ENCODE measurements at places on chromosomes 5 and 9.
A peak's percentile ranks its signal among the peaks of the same experiment; 100 is the strongest.

DNA sequence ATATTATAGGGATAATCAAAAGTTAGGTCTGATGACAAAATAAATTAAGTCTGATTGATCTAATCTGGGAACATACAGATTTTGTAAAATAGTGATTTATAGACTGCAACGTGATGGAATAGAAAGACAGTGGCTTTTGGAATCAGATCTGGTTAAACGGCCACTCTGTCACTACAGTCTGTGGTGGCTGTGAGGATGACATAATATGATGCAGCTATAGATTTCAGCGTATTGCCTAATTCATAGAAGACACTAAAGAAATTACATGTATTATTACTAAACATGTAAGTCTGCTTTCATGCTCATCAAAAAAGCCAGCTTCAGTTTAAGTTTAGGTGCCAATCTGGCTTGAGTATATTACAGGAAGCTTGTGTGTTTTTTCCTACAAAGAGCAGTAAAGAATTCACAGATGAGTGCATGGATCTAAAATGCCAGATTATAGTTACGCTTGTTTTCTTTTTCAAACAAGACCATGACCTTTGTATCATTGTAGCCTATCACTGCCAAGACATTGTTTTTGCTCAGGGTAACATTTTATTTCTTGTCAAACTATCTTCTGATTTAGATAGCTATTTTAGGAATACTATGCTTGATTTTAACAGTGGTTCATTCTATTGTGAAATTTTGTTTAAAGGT, 25.7 kb downstream of the CPEB4 start:
- H3K27ac ChIP-seq: no peak overlapping the region
- no peak overlapping the region for H3K4me3 ChIP-seq

- DNase-seq: no peak
- no peak overlapping the region for H3K27ac ChIP-seq
- H3K4me1 ChIP-seq: peaks cover 46% of the 10 kb centered on the region
- H3K4me3 ChIP-seq: peak overlapping the region; percentile 77
Measured at GRCh38 chr5:10563110-10563944, 543 bp upstream of the ANKRD33B start.

- DNase-seq: no peak
- no peaks in the 10 kb centered on the region for H3K4me1 ChIP-seq
- H3K27ac ChIP-seq: no peak overlapping the region
- H3K36me3 ChIP-seq: no peaks in the 10 kb centered on the region
- H3K27me3 ChIP-seq: no peaks in the 10 kb centered on the region
Measured at GRCh38 chr9:26974927-26975326, 18.7 kb downstream of the IFT74 start.

GRCh38 chr5:62347928-62348327, 41.9 kb downstream of the KIF2A start:
- DNase-seq: no peak
- no peaks in the 10 kb centered on the region for H3K36me3 ChIP-seq
- H3K4me3 ChIP-seq: no peak overlapping the region

DNA sequence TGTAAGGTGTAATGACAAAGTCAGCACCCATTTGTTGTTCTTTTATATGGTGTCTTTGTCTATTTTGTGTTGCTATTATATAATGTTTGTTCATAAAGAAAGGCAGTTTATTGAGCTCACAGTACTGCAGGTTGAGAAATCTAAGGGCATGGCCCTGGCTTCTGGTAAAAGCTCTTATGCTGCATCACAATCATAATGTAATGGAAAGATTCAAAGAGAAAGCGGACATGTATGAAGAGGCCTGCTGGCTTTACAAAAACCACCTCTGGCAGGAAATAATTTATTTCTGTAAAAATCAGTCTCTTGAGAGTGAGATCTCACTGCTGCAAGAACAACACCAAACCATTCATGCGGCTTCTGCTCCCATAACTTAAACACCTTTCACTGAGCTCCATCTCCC, 746.7 kb upstream of the FAM174A start:
- no peaks in the 10 kb centered on the region for H3K36me3 ChIP-seq
- no peak for DNase-seq
- no peak overlapping the region for H3K27ac ChIP-seq
- H3K27me3 ChIP-seq: no peaks in the 10 kb centered on the region

DNA sequence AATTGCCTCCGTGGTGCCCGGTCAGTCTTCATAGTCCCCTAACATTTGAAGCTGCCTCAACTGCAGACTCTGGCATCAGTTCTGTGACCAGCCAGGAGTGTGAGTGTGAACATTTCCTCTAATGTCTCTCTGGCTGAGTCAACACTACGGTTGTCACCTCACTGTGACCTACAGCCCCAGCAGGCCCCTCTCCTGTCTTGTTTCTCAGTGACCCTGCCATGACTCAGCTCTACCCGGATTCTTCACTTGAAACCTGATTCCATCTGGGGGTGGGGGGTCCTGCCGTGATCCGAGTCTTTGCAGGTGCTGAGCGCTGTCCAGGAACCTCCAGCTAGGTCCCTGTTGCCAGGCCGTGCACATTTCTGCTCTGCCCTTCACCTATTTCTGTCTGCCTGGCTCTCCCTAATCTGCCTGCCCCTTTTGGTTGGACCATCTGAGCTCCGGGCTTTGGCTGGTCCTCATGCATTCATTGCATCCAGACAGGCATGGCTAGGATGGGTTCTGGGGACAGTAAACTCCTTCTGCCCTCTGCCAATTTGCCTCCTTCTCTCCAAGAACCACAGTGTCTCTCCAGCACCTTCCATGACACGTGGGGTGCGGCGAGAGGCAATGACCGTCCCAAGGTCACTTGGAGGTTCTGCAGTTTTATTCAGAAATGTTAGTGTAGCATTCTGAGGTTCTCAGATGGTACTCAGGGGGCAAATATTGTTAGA, 24.2 kb downstream of the STC2 start:
- no peaks in the 10 kb centered on the region for H3K36me3 ChIP-seq
- no peaks in the 10 kb centered on the region for H3K27me3 ChIP-seq
- peaks cover 46% of the 10 kb centered on the region for H3K4me1 ChIP-seq
- no peak overlapping the region for H3K4me3 ChIP-seq

GRCh38 chr9:114359801-114360200, 28.0 kb downstream of the AKNA start:
- H3K36me3 ChIP-seq: no peaks in the 10 kb centered on the region
- H3K4me1 ChIP-seq: peaks cover 4% of the 10 kb centered on the region
- DNase-seq: no peak
- H3K27ac ChIP-seq: no peak overlapping the region
- no peaks in the 10 kb centered on the region for H3K27me3 ChIP-seq

GRCh38 chr9:134290603-134291451, 35.4 kb upstream of the RXRA start:
- no peaks in the 10 kb centered on the region for H3K4me1 ChIP-seq
- H3K4me3 ChIP-seq: no peak overlapping the region
- DNase-seq: no peak
- no peaks in the 10 kb centered on the region for H3K27me3 ChIP-seq

- no peaks in the 10 kb centered on the region for H3K27me3 ChIP-seq
- H3K4me1 ChIP-seq: no peaks in the 10 kb centered on the region
- no peak overlapping the region for H3K27ac ChIP-seq
Measured at GRCh38 chr5:31479706-31480105, 52.2 kb downstream of the DROSHA start.

- H3K4me1 ChIP-seq: no peaks in the 10 kb centered on the region
- no peaks in the 10 kb centered on the region for H3K36me3 ChIP-seq
- DNase-seq: no peak
- H3K4me3 ChIP-seq: no peak overlapping the region
- H3K27me3 ChIP-seq: no peaks in the 10 kb centered on the region
- H3K27ac ChIP-seq: no peak overlapping the region
Measured at GRCh38 chr9:20805766-20806165, 121.7 kb downstream of the FOCAD start.

GRCh38 chr5:68267066-68267465, 51.5 kb downstream of the PIK3R1 start:
- H3K4me1 ChIP-seq: peaks cover 9% of the 10 kb centered on the region
- H3K36me3 ChIP-seq: no peaks in the 10 kb centered on the region
- H3K27me3 ChIP-seq: no peaks in the 10 kb centered on the region
- H3K27ac ChIP-seq: no peak overlapping the region
- DNase-seq: no peak

- peak; percentile 4 for DNase-seq
- H3K27ac ChIP-seq: no peak overlapping the region
- H3K36me3 ChIP-seq: no peaks in the 10 kb centered on the region
- H3K4me1 ChIP-seq: no peaks in the 10 kb centered on the region
Measured at GRCh38 chr5:148523139-148523538, 131.2 kb downstream of the HTR4 start.

GRCh38 chr5:55929020-55929799, 65.6 kb downstream of the IL6ST start:
- peak overlapping the region; percentile 88 for H3K27ac ChIP-seq
- no peak for DNase-seq
- H3K4me1 ChIP-seq: peaks cover 83% of the 10 kb centered on the region
- H3K36me3 ChIP-seq: 0 out of 2 replicates have a peak, but pooled peaks cover 2% of the 10 kb centered on the region

DNA sequence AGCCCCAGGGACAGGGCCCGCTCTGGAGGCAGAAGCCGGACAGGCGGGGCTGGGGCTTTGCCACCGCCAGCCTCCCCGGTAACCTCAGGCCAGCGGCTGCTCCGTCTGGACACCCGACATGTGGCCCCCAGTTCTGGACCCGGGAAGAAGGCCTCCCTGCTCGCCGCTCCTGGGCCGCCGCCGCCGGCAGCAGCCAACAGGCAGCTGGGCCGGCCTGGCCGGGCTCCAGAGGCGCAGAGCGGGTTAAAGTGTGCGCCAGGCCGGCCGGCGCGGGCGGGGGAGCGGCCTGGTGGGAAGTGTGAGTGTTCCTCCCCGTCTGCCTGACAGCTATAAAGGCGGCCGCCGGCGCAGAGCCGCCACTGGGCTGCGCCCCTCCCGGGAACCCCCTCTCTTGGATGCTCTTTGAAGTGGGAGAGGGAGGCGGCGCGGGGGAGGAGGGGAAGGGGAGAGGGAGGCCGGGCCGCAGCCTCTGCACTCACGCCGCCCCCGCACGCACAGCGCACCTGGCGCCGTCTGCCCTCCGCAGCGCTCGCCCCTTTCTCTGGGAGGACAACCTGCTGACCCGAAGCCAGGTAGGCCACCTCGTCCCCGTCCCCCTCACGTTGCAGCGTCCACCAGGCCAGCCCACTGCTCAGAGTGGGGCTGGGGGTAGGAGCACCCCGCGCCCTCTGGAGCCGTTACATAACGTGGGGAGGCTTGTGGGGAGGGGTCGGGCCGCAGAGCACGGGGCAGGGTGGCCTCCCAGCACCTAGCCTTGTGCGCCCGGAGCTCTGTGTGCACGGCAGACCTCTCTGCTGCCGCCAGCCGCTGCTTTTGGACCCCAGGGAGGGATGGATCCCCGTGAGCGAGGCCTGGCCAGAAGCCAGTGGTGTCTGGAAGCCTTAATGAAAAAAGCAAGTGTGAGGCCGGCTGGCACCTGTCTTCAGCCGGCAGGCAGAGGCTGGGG, at the start of gene ADAMTSL2:
Gene ADAMTSL2, plus strand, starts transcription at position 359 of the 946 bp plus-strand sequence. CDS start 2,009 bp downstream, outside the sequence.
- H3K36me3 ChIP-seq: no peaks in the 10 kb centered on the region
- no peak within 1 kb of the TSS for H3K27ac ChIP-seq
- H3K4me3 ChIP-seq: peak within 1 kb of the TSS; percentile 20
- DNase-seq: no peak
- no peaks in the 10 kb centered on the region for H3K27me3 ChIP-seq

DNA sequence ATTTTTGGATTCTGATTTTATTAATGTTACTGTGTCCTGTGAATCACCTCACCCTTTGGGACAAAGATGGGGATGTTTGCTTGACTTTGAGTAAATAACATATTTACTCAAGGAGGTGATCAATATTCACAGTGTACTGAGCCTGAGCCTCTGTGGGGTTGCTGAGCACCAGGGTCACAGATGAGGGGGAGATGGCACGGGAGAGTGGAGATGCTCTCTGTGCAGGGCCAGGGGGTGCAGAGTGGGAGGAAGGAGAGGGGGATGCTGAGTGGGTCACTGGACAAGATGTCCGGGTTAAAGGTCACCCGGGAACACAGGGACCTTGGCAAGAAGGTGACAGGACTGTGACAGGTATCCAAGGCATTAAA, 4.0 kb downstream of the SQSTM1 start:
- H3K4me3 ChIP-seq: no peak overlapping the region
- peaks cover 44% of the 10 kb centered on the region for H3K4me1 ChIP-seq
- DNase-seq: no peak
- H3K27me3 ChIP-seq: no peaks in the 10 kb centered on the region
- H3K36me3 ChIP-seq: peaks cover 19% of the 10 kb centered on the region

- H3K4me3 ChIP-seq: no peak overlapping the region
- H3K36me3 ChIP-seq: no peaks in the 10 kb centered on the region
- H3K27ac ChIP-seq: no peak overlapping the region
- H3K4me1 ChIP-seq: peaks cover 12% of the 10 kb centered on the region
- no peak for DNase-seq
- no peaks in the 10 kb centered on the region for H3K27me3 ChIP-seq
Measured at GRCh38 chr5:109016300-109016699, 268.6 kb downstream of the FER start.

DNA sequence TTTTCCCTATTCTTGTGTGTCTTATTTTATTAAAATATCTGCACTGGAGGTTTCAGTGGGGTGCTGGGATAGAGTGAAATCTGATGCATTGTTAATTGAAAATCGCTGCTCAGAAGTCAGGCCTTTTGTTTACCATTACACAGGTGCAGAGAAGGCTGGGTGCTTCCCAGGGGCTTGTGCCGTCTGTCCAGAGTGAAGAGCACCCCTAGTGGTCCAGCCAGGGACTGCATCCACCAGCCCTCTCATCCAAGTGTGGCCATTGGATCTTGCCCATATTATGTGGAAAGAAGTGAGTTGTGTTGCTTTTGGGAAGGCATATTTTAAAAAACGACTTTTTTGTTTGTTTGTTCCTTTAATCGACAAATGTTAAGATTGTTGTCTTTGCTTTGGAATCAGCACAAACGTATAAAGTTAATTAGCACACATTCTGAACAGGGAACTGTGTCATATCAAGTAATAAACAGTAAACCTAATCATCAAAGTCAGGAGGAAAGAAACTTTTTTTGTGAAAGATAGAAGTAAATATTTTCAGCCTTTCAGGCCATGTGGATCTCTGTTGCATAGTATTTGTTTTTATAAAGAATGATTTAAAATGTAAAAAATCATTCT, 315.6 kb downstream of the MTRR start:
- H3K4me1 ChIP-seq: no peaks in the 10 kb centered on the region
- DNase-seq: peak; percentile 69
- H3K27ac ChIP-seq: no peak overlapping the region
- no peak overlapping the region for H3K4me3 ChIP-seq

- no peaks in the 10 kb centered on the region for H3K4me1 ChIP-seq
- no peak overlapping the region for H3K4me3 ChIP-seq
- no peak for DNase-seq
- H3K27me3 ChIP-seq: no peaks in the 10 kb centered on the region
- no peak overlapping the region for H3K27ac ChIP-seq
Measured at GRCh38 chr9:72633966-72634365, 112.6 kb downstream of the TMC1 start.
